ENCODE measurements at places on chromosomes 11 and 22.

DNA sequence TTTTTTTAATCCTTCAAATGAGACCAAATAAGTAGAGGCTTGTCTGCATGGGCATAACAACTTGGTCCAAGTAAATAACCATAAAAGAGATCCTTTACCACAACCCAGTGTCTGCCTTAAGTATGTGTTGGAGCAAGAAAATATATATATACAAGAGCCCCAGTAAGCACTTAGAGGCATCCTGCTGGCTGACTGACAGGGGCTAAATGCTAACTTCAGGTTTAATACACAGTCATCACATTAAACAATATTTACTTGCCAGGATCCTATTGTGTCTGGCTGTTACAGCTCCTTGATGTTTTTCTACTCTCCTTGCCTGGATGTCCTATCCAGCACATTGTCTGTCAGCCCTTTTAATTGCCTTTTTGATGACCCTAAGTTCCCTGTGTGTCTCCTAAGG is 37.5 kb upstream of the MMP20 start:
- DNase-seq: no peak

DNA sequence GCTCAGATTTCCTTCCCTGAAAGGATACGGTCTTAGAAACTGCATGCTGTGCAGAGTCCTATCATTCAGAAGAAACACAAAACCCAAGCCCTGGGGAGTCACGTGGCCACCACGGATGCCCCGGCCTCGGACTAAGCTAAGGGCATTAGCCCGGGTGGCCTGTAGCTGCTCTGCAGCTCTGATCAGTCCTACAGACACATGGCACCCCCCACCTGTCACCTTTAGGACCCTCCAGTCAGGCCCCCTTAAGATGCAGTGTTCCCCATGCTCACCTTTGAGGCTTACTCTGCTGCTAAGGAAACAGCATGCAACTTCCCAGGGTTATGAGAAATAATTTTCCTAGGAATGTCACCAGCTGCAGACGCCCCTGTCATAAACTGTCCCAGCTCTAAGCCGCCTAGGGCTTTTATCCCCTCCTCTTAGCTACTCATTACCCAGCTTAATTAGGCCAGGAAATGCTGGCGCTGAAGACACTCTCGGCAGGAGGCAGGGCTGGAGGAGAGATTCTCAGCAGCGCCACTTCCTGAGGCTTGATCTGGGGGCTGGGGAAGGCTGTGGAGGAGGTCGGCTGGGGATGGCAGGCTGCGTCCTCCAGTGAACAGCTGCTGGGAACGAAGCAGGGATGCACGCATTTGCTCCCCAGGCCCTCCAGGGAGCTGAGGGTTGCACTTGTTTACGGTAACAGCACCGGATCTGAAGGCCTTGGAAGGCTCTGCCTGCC is 47.2 kb upstream of the ADA2 start:
- DNase-seq: peak; percentile 68

- no peak for DNase-seq
Measured at GRCh38 chr11:33452836-33453624, 195.8 kb downstream of the HIPK3 start.

GRCh38 chr11:23211221-23211620 is 350.9 kb upstream of the CCDC179 start:
- no peak for DNase-seq

DNA sequence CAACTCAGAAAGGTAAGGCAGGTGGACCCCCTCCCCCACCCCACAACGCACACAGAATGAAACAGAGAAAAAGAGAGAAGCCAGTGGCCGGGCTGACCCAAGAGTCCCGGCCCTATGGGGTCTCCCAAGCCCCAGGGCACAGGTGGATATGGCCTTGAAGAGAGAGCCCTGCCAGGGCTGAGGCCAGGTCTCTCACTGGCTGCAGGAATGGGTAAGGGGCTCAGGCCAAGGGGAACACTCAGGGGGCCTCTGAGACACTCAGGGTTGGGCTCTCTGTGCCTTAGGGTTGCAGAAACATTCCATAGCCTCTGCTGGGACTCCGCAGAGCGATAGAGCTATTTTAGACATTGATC is 98.0 kb downstream of the PDE2A start:
- no peak for DNase-seq

- DNase-seq: no peak
Measured at GRCh38 chr11:33187998-33188722, 26.9 kb upstream of the CSTF3 start.

GRCh38 chr22:43835166-43835565 is 23.1 kb upstream of the EFCAB6 start:
- DNase-seq: no peak

DNA sequence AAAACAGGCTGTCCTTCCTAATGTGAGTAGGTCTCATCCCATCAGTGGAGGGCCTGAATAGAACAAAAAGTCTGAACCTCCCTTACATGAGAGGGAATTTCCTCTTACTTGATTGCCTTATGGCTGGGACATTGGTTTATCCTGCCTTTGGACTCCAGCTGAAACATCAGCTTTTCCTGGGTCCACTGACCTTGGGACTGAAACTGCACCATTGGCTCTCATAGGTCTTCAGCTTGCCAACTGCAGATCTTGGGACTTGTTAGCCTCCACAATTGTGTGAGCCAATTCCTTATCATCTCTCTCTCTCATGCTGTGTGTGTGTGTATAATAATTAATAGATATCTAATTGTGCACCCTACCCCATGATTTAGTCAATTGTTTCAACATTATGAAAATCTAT is 375.3 kb upstream of the DDI1 start:
- no peak for DNase-seq

GRCh38 chr11:112844517-112844916 is 116.7 kb upstream of the NCAM1 start:
- no peak for DNase-seq

DNA sequence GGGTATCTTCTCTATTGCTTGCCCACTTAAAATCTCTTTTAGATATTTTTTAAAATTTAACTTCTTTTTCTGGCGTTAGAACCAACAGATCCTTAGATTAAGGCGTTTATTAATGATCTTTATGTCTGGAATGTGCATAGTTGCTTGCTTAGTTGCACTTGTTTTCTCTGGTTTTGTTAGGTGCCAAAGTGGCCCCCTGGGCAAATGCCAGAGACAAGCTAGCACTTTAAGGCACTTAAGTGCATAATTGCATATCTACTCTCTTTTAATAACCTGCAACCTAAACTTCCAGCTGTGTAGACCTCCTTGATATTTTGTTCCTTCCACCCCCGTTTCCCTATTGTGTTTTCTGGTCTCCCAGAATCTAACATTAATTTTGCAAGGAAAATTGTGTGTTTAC is 3.3 kb downstream of the RBM4 start:
- no peak for DNase-seq

DNA sequence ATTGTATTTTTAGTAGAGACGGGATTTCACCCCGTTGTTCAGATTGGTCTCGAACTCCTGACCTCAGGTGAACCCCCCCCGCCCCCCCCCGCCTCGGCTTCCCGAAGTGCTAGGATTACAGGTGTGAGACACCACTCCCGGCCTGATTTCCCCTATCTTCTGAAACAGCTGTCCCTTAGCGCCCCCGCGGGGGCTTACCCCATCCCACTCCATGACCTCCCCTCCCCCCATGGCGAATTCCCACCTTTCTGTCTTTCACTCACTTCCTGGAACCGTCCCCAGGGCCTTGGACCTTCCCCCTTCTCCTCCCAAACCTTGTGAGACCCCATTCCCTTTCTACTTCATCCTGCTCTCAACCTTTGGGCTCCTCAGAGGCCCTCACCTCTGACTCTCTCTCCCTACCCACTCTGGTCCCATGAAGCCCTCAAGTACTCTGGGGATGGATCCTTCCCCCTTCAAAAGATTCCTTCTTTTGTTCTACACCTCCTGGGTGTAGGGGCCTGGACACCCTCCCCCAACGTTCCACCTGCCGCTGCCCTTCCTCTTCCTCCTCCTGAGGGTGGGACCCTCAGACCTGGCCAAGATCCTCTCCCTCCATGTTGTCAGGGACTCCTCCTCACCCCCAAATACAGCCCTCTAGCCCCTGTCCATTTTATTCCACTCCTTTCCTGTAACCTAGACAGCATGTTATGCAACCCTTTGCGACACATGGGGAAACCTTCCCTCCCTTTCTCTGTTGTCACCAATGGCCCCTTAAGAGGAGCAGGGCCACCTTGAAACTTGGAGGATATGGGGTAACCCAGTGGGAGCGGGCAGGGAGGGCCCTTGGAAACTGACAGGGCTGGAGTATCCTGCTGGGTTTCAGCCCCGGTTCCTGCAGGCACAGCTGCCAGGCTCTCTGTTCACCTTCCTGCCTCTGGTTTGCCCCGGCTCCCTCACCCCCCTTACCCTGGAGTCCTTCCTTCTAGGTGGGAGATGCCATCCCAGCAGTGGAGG is 1.1 kb downstream of the PRDX5 start:
- DNase-seq: no peak

GRCh38 chr11:93895106-93895862 is 44.9 kb upstream of the VSTM5 start:
- DNase-seq: peak; percentile 35

DNA sequence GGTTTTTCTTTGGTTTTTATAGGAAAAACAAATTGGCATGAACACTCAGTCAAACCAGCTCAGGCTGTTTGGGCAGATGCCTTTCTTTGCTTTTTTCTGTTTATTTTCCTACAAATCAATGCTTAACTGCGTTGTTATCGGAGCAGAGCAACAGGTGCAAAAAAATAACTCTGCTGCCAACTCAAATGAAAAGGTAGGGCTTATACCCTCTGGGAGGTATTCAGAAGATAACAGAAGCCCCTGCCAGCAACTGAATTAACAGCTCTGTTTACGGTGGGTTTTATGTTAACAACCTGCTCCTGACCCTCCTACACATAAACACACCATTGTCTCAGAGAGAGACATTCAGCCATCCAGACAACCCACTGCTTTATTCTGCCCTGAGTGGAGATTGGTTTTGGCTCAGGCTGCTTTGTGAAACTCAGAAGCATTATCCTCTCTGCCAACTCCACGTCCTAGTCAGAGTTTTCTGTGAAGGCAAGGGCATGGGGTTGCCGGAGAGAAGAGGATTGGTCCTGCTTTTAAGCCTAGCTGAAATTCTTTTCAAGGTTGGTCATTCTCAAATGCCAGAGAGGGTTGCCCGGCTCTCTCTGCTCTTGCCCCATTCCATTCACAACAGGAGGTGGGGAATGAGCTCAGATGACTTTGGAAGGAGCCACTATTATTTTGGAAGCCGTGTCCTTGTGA is 11.4 kb downstream of the EHF start:
- DNase-seq: peak; percentile 97

DNA sequence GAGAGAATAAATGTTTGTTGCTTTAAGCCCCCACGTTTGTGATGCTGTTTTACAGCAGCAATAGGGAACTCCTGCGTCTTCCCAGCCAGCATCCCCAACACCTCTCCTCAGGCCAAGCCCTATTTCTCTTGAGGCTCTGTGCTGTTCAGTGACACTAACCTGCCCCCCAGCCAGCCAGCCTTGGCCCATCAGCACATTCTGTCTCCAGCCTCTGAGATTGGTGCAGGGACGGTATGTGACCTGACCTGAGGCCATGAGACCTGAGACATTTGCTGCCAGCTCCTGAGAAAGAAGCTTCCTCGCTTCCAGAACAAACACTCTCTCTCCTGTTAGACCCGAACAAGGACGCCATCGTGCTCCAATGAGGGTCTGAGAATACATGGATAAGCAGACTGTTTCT is 38.5 kb upstream of the SLC35C1 start:
- DNase-seq: no peak

GRCh38 chr11:73387594-73388264 is 11.5 kb downstream of the RELT start:
- DNase-seq: no peak

GRCh38 chr11:31474083-31474482 is 35.3 kb downstream of the IMMP1L start:
- DNase-seq: no peak

DNA sequence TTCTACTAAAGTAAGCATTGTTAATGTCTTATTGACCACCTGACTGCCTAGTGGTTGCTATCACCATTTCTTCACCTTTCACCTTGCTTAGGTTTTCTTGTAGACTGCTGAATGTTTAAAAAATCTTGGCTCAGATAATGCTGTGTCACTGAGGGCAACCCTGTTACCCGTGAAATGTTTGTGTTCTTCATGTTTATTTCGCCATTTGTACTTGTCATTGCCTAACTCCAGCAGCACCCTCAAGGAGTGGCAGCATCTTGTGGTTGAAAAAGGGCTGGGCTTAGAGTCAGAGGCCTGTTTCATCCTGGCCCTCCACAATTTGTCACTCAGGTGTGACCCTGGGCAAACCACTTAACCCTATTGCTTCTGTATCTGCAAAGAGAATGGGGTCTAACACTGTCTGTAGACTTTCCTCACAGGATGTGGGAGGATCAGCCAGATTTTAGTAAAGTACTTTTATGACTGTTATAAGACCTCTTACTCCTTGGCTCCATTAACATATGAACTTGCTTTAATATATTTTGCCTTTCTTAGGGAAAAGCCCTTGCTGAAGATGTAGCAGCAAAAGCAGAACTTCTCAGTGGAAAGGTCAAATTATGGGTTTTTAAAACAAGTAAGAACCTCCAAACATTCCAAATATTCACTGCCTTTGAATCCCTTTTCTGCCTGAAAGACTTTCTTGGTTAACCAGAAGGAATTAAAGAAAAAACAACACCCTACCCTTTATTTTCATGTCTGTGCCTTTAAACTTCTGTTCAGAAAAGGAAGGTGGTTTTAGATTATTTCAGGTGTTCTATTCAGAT is 154.5 kb upstream of the C11orf87 start:
- DNase-seq: no peak

GRCh38 chr11:27277843-27278242 is 85.2 kb downstream of the CCDC34 start:
- DNase-seq: no peak

GRCh38 chr11:66547662-66548009 is 933 bp downstream of the ACTN3 start:
- no peak for DNase-seq

GRCh38 chr11:122150216-122151124 is 34.5 kb upstream of the BLID start:
- no peak for DNase-seq

DNA sequence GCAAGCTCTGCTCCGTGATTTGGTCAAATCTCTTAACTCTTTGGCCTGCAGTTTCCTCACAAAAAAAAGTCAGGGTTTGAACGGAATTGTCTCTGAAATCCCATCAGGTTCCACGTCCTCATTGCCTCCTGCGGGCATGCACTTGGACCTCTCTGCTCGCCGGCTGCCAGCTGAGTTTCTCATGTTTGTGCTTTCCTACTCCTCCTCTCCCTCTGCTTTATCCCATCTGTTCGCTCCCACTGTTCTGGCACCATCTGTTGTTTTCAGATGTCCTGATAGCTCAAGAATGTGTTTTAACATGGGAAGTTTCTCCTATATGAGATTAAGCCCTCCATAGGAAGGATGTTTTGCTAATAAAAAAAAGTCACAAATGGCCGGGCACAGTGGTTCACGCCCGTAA is 49.4 kb upstream of the ARHGAP42 start:
- no peak for DNase-seq
